NCI-H69 (cell line): ENCODE measurements at places on chromosomes 1 and 21.

DNA sequence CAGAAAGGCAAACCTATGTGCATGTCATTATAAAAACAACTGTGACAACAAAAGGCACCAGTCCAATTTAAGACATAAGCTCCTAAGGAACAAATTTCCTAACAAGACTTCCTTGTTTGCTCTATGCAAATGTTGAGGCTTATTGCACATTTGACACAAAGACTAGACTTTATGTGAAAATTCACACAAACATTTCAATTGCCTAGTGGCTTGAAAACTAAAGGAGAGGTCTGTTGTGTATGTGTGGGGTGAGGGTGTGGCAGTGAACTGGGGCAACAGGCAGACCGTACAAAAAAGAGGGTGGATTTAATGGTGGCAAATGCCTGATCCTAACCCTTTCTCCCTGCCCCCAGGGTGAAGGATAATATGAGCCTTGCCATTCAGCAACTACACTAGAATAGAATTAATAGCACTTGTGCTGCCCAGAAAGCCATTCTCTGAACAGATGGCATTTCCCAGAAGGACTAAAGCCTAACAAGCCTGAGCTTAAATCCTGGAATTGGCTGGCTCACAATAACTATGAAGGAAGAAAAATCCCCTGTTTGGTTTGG is 73.9 kb downstream of the GLUL start:
- DNase-seq = peak; percentile 97

- no peak for DNase-seq
Measured at GRCh38 chr1:149879556-149879955, 19.8 kb upstream of the BOLA1 start.

DNA sequence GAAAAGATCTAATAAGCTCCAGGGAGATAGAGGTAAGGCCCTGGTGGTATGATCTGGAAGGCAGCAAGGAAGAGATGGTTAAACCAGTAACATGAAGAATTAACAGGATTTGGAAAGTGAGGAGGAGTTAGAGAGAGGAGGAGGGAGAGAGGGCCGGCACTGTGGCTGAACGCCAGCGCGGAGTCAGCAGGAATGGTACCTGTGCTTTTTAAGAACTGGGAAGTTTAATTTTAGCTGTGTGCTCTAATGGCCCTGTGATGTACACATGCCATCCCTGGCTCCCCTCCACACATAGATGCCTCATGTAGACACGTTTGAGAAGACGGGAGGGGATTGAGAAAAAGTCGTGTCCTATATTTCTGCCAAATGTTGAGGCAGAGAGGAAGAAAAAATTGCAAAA is 13.8 kb upstream of the AVPR1B start:
- no peak for DNase-seq

GRCh38 chr1:159076438-159077119 is at the start of gene AIM2:
Gene AIM2, minus strand, starts transcription at chr1:159076766. Its CDS starts 3,267 bp downstream, at chr1:159073499.
- DNase-seq = no peak

DNA sequence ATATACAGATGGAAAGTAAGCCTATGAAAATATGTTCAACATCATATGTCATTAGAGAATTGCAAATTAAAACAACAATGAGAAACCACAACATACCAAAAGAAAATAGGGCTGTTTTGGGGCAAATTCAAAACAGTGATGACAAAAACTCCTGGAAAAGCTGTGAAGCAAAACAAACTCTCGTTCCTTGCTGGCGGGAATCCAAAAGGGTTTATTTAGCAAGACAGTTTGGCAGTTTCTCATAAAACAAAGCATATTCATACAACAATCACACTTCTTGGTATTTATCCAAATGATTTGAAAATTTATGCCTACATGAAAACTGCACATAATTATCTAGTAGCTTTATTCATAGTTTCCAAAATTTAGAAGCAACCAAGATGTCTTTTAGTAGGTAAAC is 44.4 kb downstream of the COL11A1 start:
- DNase-seq = no peak

- DNase-seq = peak; percentile 72
Measured at GRCh38 chr1:240691909-240692705, 80.2 kb upstream of the GREM2 start.

DNA sequence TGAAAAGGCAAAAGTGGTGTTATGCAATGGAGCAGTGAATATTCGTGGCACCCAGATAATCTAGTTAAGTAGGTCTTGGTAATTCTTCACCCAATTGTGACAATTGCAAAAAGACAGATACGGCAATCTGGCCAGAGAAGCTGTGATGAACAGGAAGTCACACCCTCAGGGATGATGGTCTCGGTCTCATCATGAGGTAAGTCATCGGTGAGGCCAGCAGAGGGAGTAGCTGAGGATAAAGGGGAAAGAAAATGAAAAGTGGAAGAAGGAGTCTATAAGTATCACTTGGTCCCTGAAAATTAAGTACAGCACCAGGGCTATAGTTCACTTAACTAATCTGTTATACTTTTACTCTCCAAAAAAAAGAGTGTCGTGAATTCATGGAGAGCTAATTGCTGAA is 258.8 kb upstream of the NCAM2 start:
- DNase-seq = peak; percentile 65

DNA sequence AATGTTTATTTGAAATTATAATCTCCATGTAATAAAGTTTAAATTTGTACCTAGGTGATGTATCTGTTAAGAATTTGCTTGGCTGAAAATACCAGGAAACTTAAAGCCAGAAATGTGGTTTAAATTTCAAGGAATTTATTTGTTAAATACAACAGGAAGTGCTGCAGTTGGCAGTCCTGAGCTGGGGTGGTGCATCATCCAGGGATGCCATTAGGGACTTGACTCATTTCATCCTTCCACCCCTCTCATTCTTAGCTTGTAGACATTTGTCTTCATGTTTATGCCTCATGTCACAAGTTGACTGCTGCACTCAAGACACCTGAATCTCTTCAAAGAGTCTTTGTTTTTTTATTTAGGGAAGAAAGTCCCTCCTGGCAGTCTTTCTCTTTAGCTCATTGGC is 175.9 kb downstream of the LHX8 start:
- DNase-seq = peak; percentile 16

DNA sequence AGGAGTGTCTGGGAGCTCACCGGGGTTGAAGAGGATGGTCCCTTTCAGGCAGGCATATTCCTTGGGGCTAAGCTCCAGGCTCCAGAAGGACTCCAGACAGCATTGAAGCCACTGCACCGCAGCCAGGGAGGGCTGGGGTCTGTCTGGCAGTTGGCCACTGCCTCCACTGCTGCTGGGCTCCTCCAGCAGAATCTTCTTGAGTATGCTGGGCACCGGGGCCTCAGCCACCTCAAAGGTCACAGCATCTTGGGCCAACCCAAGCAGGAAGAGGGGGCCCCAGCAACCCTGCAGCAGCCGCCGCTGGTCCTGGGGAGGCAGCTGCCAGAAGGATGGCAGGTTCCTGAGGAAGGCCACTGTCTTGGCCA is 404 bp downstream of the NR0B2 start:
- DNase-seq = peak; percentile 17

DNA sequence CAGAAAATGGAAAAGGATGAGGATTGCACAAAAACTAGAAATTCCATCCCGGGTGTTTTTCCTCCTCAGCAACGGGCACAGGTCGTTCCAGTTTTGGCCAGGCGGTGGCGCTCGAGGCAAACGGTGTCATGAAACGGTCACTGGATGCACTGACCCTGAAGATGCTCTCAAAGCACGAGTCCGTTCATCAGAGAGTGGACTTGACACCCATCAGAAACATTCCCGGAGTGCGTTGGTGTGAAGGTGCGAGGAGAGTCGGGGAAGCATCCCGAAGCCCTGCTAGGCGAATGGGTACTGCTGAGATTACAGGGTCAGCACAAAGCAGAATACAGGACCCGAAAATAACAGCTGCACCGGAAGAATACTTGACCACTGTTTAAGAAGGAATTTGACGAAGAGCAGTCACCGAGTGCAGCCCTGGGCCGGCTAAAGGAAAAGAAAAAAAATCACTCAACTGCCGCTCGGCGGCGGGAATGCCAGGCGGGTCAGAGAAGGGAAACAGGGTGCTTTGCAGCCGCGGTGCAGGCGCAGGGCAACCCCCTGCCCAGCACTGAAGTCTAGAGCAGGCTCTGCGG is 71.7 kb upstream of the ETS2 start:
- peak; percentile 67 for DNase-seq

DNA sequence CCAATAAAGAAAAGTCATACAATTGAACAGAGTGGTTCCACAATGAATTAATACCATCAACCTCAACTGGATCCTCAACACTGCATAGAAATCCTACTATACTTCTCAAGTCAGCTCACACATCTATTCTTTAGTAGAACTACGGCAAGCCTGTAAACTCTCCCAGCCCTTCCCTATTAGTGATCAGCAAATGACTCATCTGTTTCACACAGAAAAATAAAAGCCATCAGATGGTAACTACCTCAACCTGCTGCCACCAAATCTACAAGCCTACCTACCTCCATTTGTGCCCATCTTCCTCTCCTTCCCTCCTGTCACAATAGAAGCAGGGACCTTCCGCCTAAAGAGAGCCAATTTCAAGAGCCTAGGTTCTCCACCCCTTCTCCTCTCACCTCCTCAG is 63.6 kb downstream of the DMAP1 start:
- no peak for DNase-seq

- DNase-seq = no peak
Measured at GRCh38 chr21:44527983-44528633, 11.9 kb downstream of the KRTAP10-1 start.

DNA sequence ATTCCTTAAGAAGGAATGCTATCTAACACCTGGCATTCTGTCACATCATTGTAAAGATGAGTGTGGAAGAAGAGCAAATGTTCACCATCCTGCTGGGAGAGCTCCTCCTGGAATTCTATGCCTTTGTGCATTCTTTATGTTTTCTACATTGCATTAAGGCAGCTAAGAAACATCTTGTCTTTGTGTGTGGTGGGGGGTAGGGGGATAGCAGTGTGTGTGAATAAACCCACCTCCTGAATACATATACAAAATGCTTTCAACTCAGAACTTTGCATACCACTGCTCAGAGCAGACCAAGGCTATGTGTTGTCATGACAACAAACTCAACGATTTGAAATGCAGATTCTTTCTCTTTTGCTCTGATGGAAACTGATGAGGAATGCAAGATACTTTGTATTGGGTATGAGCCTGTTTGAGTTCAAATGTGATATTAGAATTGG is 193.6 kb upstream of the KAZN start:
- DNase-seq = no peak
